Left cardiac atrium (tissue), 4 donors: ENCODE measurements at places on chromosomes 16 and 17. TPM values are rescaled to one million over a fixed set of nuclear protein-coding genes. Genes with fewer than 3 reads are reported as not detected.

DNA sequence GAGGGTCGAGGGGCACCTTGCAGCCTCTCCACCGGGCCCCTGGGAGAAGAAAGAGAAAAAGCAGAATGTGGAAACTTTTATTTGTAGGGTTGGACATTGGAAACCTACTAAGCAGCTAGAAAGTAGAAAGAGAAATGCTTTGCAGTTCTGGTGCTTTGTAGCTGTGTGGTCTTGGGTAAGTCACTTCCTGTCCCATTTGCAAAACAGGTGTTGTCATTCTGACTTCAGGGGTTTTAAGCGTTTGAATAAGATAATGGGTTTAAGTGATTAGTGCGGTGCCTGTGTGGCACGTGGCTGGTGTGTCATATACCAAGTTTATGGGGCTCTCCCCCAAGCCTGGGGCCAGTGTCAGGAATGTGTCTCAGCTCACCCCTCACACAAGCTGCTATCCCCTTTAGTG is 1.6 kb downstream of the CA4 start:
- DNase-seq: no peak

GRCh38 chr16:14172200-14172809 is 101.2 kb downstream of the MRTFB start:
- DNase-seq: no peak

GRCh38 chr17:11274106-11274505 is 33.1 kb downstream of the SHISA6 start:
- DNase-seq: no peak

- DNase-seq: no peak
Observed at GRCh38 chr16:75745823-75746222, 19.5 kb upstream of the CPHXL start.

- no peak for DNase-seq
Observed at GRCh38 chr17:49130891-49131290, 1.7 kb upstream of the B4GALNT2 start.

SMIM36 gene
- total RNA-seq: not detected

EFNB3 gene
- total RNA-seq: 1.1 TPM

SLC9A5 gene
- total RNA-seq: 1.5 TPM
